Cardiac muscle cell (in vitro differentiated cells and primary cell): ENCODE measurements at places on chromosomes 5 and 9.

DNA sequence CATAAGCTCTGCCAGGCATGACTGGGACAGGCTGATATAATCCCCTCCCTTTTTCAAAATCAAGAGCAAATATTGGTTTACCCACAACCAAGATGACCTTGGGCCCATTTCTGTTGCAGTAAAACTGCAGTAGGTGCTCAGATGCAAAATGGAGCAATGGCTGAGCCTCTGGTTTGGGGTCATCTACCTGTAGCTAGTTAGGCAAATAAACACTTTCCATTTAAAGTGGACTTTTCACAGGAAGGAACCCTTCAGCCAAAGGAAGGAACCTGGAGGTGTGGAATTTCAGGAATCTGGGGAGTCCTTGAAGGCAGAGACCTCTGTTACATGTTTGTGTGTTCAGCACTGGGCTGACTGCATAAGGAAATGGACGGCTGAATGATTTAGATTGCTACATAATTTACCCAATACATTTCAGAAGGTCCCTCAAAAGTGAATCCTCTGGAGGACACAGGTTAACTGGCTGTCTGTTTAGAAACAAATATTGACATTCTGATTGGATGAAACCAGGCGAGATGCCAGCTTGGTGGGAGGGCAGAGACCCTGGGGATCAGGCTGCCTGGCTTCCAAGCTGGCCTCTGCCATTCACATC is 170.1 kb upstream of the ZNF618 start:
- no peak for DNase-seq

- DNase-seq: peak; percentile 46
Measured at GRCh38 chr5:144139586-144139985, 30.9 kb downstream of the YIPF5 start.

- no peak for DNase-seq
Measured at GRCh38 chr5:124643336-124643735, 103.1 kb downstream of the ZNF608 start.

GRCh38 chr5:107985144-107985543 is 314.4 kb upstream of the EFNA5 start:
- peak; percentile 56 for DNase-seq

DNA sequence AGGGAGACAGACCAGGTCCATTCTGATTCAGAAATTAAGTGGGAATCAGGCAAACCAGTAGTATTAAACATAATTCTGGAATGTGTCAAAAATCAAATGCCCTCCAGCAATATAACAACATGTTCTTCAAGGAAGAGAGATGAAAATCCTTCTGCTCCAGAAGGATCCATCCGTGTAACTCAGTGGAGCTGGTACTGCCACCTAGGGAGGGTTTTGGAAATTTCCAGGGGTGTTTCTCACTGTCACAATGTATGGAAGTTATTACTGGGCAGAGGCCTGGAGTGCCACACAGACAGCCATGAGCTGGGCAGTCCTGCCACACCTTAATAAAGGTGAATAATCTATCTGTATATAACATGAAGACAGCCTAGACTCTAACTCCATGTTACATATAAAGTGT is 87.5 kb downstream of the TTLL11 start:
- peak; percentile 40 for DNase-seq

- DNase-seq: no peak
Measured at GRCh38 chr9:130051855-130052254, 1.9 kb upstream of the GPR107 start.

GRCh38 chr5:135715267-135716055 is 119.0 kb upstream of the SLC25A48 start:
- DNase-seq: no peak

- DNase-seq: no peak
Measured at GRCh38 chr5:169814522-169814921, 165.8 kb downstream of the INSYN2B start.

DNA sequence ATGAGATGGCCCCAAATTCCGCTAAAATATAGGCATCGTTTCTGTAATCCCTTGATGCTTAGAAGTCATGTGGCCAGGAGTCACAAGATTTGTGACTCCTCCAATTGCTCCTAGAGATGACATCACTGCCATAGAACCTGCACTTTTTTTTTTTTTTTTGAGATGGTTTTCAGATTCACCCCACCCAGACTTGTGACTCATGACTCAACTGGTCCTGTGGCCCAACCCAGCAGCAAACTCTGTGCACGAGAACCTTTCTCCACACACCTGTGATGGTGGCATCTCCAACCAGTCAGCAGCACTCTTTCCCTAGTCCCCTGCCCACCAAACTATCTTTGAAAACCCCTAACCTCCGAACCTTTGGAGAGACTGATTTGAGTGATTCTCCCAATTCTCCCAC is 414.0 kb downstream of the MED10 start:
- no peak for DNase-seq

- DNase-seq: no peak
Measured at GRCh38 chr9:13429301-13430190, 150.1 kb upstream of the MPDZ start.

DNA sequence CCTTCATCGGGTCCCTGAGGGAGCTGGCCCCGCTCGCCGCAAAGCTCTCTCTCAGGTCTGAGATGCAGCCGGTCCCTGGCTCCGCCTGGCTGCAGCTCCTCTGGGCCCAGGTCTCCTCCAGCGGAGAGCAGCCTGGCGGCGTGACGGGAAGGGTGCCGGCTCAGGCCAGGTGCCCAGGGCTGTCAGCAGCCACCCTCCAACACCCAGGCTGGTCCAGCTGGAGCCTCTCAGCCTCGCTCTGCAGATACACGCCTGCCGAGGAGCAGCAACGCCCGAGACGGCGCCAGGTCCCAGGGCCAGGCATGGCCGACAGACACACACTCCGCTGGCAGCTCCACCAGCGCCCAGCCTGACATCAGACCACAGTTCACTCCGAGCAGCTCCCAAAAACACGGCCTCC is 25.6 kb downstream of the FAM163B start:
- peak; percentile 52 for DNase-seq

GRCh38 chr5:124841829-124842712 is 95.6 kb upstream of the ZNF608 start:
- no peak for DNase-seq

- DNase-seq: no peak
Measured at GRCh38 chr5:172420235-172420939, 33.9 kb downstream of the SH3PXD2B start.

GRCh38 chr9:16873126-16873802 is 2.8 kb upstream of the BNC2 start:
- no peak for DNase-seq

DNA sequence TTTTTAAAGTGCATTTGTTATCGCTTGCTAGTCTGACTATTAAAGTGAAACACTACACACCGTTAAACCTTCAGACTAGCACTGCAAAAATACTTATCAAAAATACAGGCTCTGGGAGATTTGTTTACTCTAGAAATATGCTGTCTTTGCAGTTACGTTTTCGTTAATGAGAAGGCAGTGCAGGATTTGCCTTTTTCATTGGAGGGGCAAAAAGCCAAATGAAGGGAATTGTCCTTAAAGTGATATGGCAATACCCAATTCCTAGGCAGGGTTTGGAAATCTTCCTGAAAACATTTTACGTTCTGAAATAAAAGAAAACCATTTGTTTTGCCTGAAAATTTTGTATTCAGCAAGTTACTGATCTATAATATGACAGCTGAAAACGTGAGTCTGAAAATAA is 1800.2 kb downstream of the MAT2B start:
- no peak for DNase-seq

DNA sequence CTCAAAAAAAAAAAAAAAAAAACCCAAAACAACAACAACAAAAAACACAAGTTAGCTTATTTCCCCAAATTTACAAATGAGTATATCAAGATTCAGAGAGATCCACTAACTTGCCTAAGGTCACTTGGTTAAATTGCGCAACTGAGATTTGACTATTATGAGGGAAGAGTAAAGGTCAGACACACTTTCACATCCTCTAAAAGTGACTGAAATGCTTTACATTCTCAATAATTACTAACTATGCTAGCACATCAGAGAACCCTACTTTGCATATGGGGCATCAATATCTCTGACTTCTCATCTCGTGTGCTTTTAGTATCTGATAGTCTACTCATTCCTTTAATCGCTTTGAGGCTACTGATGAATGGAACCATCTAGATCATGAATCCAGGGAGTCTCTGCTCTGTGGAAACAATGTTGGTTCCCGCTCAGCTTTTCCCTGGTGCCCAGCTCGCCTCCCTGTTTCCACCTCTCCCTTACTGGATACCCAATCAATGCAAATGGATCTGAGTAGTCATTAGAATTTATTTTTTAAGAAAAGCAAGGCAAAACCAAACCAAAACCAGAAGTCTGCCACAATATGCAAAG is 182.1 kb upstream of the TRIM32 start:
- DNase-seq: no peak

DNA sequence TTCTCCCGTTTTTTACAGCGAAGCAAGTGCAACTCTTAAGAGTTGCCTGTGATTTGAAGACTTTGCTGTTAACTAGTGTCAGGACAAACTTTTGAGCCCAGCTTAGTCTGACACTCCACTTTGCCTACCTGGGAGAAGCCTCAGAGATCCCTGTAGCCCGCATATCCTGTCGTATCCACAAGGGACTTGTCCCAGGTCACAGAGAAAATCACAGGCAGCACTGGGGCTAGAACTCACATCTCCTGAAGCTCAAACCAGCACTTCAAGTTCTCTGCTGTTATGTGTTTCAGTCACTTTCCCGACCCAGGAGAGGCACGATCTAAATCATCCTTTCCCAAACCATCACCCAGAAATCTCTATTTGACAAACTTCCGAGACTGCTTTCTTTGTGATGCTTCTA is 584.5 kb downstream of the ACTL7B start:
- DNase-seq: no peak
